ENCODE measurements at places on chromosomes 16 and 17. TPM values are rescaled to one million over a fixed set of nuclear protein-coding genes. Genes with fewer than 3 reads are reported as not detected.

Gene OR1A1
- total RNA-seq: not detected

Gene GNAO1
- 23.6 TPM for total RNA-seq

Gene TUBG2
- total RNA-seq: 17.1 TPM

Gene TMC8
- 1.5 TPM for total RNA-seq

Gene RAB11FIP4
- 15.8 TPM for total RNA-seq

Gene SMIM36
- not detected for total RNA-seq

Gene ZSCAN10
- total RNA-seq: not detected

Gene KRT32
- total RNA-seq: not detected

Gene OTOP2
- not detected for total RNA-seq

Gene ABI3
- 5.6 TPM for total RNA-seq

Gene TNS4
- not detected for total RNA-seq

Gene ZNRF1
- 24.5 TPM for total RNA-seq

Gene UTP4
- 32.3 TPM for total RNA-seq

Gene ZPBP2
- total RNA-seq: not detected

Gene SOX8
- 0.47 TPM for total RNA-seq

Gene PLA2G10
- total RNA-seq: not detected

Gene CCL17
- not detected for total RNA-seq

Gene HIC1
- 19.0 TPM for total RNA-seq

Gene CNGB1
- not detected for total RNA-seq

Gene TTYH2
- total RNA-seq: 42.6 TPM

Gene SCNN1G
- total RNA-seq: 0.12 TPM

Gene NLRC3
- total RNA-seq: 1.1 TPM

Gene ESRP2
- 0.87 TPM for total RNA-seq

Gene CBLN1
- total RNA-seq: 1.0 TPM

Gene MFAP4
- total RNA-seq: 34.8 TPM

Gene RAB37
- total RNA-seq: 2.8 TPM

Gene ACSM5
- total RNA-seq: 1.2 TPM

Gene MBTPS1
- total RNA-seq: 80.8 TPM

Measured in left ventricle myocardium superior (tissue), 1 donor.